Left renal pelvis (tissue), 4 donors: ENCODE measurements at places on chromosomes 12 and 14. TPM values are rescaled to one million over a fixed set of nuclear protein-coding genes. Genes with fewer than 3 reads are reported as not detected.
A peak's percentile ranks its signal among the peaks of the same experiment; 100 is the strongest.

KCNK10 gene
- 0.24 TPM for polyA plus RNA-seq

IAPP gene
- polyA plus RNA-seq = not detected

CYP27B1 gene
- 1.1 TPM for polyA plus RNA-seq

SLC25A21 gene
- 2.3 TPM for polyA plus RNA-seq

CHGA gene
- 0.26 TPM for polyA plus RNA-seq

DEGS2 gene
- 10.6 TPM for polyA plus RNA-seq

EPYC gene
- polyA plus RNA-seq = 0.64 TPM

DEPDC4 gene
- polyA plus RNA-seq = 1.9 TPM

SYT1 gene
- polyA plus RNA-seq = 18.1 TPM

FITM1 gene
- polyA plus RNA-seq = 0.82 TPM

SERPINA5 gene
- 9.7 TPM for polyA plus RNA-seq

FGF6 gene
- not detected for polyA plus RNA-seq

BDKRB1 gene
- 0.76 TPM for polyA plus RNA-seq

LMO3 gene
- polyA plus RNA-seq = 2.3 TPM

- DNase-seq = no peak
Measured at GRCh38 chr14:71701990-71702389, 230.2 kb upstream of the RGS6 start.

GRCh38 chr12:44873898-44874297, 2.2 kb downstream of the NELL2 start:
- DNase-seq = no peak

DNA sequence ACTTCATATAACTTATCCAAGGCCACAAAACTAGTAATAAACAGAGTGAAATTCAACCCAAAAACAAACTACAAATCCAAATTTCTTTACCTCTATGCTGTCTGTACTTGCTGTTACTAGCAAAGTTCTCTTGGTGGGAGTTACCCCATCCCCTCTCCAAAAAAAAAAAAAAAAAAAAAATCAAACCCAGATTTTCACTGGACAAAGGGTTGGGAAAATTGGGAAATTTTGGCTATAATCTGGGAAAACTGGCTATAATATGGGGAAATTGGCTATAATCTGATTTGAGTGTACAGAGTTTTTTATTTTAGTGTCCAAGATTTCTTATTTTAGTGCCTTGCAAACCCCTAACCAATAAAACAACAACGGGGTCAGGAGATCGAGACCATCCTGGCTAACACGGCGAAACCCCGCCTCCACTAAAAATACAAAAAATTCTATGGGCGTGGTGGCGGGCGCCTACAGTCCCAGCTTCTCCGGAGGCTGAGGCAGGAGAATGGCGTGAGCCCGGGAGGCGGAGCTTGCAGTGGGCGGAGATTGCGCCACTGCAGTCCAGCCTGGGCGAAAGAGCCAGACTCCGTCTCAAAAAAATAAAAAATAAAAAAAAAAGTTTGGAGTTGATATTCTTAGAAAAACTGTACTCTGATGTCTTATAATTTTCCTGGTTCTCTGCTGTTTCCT, 148.4 kb downstream of the CHST11 start:
- no peak for DNase-seq

- DNase-seq = no peak
Measured at GRCh38 chr14:90900476-90901083, 84.3 kb upstream of the TTC7B start.

- no peak for DNase-seq
Measured at GRCh38 chr14:51342226-51342625, 102.2 kb downstream of the TMX1 start.

GRCh38 chr14:38873941-38874612, 229.0 kb downstream of the SEC23A start:
- no peak for DNase-seq

DNA sequence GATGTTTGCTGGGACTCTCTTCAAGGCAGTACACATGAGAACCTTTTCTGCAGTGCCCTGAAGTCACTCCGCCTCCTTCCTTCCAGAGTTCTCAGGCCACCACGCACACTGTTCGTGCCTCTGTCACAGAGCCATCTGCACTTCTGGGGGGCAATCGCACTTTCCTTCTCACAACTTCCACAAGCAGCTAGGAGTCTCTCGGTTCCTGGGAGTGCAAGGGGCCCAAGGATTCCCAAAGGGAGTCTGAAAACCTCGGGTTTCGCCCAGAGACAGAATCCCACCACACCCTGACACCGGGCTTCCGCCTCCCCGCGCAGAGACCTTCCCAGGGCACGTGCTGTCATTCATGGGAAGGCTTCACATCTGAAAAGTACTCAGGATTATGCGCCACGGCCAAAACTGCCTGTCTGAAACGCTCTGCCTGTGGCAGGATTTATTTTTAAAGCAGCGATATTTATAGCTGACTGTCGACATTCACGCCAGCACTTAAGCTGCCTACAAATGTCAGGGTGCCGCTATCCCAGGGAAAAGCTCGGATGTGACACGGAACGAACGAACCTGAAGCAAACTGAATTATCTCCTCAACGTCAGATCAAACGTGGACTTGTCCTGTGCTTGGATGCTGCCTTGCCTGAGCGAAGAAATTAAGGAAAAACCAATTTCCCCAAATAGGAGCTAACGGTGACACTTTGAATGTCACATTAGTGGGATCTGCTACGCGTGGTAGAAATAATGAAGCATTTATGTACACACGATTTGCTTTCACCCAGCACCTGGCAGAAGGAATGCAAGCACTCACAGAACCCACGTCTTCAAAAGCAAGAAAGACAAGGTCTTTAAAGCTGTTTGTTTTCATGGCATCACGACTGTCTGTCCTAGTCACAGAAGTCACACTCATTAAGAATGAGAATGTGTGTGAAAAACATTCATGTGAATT, 154.0 kb downstream of the PIWIL1 start:
- DNase-seq = no peak

DNA sequence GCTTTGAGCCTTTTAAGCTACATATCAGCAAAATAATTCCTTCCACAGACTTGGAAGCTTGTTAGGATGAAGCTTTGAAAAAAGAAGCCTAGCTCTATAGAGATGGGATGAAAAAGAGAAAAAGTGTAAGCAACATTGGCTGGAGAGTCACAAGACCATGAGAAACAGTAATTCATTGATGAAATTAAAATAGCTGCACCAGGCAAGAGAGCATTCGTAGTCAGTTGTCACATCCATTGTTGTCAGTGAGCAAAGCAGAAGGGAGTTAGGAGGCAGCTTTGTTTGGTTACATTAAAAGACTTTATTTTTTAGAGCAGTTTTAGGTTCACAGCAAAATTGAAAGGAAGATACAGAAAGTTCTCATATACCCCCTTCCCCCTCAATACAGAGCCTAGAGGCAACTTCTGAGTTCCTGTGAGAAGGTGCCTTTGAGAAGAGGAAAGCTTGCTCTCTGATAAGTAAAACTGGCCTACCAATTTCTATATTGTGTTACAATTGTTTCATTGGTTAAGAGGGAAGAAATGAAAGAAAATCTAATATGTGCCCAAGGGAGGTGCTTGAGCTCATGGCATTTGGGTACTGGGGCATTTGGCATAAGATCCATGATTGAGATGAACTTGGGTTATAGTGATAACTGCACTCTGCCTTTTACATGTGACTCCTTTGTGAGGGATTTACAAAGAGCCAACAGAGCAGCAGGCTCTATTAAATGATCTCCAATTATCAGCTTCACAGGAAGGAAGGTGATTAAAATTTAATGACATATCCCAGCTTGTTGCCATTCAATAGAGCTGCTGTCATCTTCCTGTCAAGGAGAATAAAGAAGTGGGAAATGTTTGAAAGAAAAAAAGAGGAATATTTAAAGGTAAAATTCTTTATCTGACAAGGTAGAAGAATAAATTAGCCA, 361.3 kb upstream of the TMTC1 start:
- no peak for DNase-seq

DNA sequence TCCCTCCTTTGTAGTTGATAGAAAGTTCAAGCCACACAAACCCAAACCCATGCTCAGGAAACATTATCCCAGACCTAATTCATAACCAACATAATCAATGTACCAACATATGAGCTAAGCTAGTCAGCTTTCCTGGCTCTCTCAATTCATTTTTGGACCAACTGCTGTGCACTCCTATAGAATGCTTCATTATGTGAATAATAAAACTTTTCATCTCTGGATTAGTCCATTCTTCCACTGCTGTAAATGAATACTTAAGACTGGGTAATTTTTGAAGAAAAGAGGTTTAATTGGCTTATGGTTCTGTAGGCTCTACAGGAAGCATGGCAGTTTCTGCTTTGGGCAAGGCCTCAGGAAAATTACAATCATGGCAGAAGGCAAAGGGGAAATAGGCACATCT, 651.9 kb downstream of the RERGL start:
- DNase-seq = no peak

DNA sequence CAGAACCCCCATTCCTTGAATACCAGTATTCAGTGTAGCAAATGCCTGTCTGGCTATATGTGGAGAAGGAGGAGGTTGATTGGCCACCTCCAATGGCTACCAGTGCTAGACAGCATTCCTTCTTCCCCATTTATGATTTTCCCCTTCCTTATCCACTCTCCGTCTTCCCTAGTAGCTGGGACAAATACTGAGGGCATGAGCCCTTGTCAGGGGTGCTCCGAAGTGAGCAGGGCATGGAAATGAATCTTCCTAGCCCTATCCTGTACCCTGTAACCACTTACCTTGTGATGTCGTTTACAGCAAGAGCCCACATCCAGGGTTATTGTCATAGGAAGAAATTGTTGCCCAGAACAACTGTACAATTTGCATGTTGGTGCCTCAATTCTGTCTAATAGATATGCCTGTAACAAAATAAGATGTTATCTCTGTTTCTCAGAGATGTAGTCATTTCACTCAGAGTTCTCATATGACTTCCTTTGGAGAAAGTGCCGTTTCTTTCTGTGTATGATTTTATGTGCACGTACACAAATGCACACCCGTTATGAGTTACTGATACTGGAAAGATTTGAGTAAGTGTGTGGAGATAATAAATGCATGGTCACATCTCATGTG, 423.7 kb downstream of the EGLN3 start:
- no peak for DNase-seq

DNA sequence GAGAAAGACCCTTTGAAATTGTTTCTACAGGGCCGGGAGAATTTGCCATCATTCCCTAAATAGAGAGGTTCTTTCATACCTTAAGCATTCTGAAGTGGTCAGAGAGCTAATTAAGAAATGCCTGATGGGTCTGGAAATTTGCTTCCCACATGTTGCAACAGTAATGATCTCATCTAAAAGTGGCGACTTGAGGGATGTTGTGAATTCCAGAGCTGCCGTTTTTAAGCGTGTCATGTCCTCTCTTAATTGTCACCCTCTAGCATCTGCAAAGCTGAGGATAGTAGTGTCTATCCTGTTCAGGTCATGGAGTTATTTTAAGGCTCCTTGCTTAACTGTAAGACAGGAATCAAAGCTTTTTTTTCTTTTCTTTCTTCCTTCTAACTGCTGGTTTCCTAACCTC, 60.4 kb downstream of the FOS start:
- no peak for DNase-seq

- no peak for DNase-seq
Measured at GRCh38 chr14:24404814-24405213, 6.0 kb downstream of the NYNRIN start.

- DNase-seq = no peak
Measured at GRCh38 chr14:82094829-82095345, 561.2 kb upstream of the SEL1L start.

DNA sequence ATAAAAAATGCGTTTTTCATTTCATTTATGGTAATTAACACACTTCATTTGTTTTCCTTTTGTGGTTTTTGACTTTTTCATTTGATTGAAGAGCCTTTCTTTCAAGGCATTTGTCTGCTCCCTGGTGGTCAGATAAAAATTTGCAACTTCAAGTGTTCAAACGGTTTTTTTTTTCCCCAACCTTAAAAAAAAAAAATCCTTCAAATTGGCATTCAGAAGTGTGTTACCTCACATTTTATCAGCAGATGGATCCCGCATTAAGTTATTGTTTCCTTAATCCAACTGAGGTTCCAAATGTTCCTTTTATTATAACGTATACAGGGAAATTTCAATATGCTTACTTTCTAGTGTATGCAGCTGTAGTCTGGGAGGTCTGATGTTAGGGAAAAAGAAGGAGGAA, 47.2 kb downstream of the MYF5 start:
- DNase-seq = peak; percentile 11

- DNase-seq = no peak
Measured at GRCh38 chr12:34388636-34389377, 366.5 kb downstream of the ALG10 start.

- no peak for DNase-seq
Measured at GRCh38 chr12:94080341-94081009, 67.9 kb upstream of the PLXNC1 start.

DNA sequence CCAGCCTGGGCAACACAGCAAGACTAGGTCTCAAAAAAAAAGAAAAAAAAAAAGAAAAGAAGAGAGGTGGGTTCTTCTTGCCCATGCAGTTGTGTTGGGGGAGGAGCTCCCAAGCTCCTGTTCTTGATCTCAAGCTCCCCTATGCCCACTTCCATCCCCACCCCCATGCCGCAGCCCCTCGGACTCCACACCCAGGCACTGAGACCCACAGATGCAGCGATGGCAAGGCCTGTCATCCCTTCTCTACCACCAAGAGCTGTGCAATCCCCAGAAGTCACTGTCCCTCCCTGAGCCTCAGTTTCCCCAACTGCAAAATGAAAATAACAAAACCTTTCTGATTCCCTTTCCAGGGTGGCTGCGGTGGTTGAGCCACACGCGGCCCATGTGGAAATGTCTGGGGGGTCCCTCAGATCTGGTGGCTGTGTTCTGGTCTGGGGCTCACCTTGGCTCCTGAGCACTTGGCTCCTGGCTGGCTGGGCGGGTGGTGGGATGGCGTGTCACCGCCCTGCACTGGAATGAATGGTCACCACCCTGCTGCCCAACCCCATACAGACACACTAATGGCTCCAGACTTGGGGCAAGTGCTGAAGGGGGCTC, 22.6 kb upstream of the KIF26A start:
- no peak for DNase-seq

DNA sequence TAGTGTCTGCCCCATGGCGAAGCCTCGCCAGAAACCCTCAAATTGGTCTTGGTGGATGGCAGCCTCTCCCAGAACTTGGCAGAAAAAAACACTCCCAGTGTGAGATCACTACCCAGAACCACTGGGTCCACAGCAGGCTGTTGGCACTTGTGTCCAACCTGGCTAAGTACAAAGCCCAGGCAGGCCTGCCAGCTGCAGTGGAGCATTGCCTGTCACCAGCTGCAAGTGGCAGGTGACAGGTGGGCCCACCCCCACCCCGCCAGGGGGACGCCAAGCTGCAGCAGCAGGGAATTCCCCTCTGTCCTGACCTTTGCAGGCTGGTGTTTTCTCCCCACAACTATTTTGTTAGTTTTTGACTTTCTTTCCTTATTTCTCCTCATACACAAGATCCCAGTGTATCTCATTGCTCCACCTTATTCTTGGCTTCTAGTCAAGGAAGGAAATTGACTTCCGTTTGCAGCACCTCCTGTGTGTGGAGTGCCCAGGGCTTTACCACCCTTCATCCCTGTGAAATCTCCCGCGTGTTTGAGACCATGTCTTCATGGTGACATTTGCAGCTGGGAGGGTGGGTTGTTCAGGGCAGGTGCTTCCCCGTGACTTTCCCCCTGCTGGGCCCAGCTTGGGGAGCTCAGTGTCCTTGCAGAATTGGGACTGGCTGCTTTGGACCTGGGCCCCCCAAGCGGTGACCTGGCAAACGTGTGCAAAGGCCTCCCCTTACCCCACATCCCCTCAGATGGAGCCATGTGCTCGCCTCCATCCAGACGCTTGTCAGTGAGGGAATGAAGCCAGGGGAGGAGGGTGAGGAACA, 73.8 kb upstream of the RIN3 start:
- DNase-seq = no peak

- peak; percentile 6 for DNase-seq
Measured at GRCh38 chr14:37232907-37233481, 35.3 kb downstream of the MIPOL1 start.

GRCh38 chr12:121957861-121958515, 39.6 kb downstream of the CFAP251 start:
- DNase-seq = no peak

GRCh38 chr12:80777587-80777986, 60.9 kb downstream of the MYF5 start:
- DNase-seq = no peak
